Activated CD4-positive, alpha-beta T cell treated with anti-CD3 and anti-CD28 coated beads for 48 hours (primary cell): ENCODE measurements at places on chromosomes 5 and 9.
A peak's percentile ranks its signal among the peaks of the same experiment; 100 is the strongest.

DNA sequence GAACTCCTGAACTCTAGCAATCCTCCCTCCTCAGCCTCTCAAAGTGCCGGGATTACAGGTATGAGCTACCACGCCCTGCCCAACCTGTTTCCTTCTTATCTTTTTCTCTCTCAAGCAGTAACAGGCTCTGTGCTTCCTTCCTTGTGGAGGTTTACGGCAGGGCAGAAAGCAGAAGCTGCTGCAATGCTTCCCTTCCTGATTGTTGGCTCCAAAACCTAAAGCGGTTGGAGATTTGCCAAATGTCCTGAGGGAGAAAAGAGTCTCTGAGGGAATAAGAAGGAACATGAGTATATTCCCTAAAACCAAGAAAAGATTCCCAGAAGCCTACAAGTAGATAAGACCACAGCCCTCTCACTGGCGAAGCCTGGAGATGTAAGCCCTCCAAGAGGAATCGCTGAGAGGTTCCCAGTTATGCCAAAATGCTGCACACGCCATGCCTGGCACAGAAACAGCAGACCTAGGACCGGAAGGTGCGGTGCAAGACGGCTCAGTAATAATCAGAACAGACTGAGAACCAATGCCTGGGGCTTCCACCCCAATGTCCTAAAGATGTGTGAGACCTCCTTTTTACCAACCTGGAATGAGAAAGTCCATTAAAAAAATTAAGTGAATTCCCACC, 73.2 kb downstream of the APTX start:
- DNase-seq: no peak

DNA sequence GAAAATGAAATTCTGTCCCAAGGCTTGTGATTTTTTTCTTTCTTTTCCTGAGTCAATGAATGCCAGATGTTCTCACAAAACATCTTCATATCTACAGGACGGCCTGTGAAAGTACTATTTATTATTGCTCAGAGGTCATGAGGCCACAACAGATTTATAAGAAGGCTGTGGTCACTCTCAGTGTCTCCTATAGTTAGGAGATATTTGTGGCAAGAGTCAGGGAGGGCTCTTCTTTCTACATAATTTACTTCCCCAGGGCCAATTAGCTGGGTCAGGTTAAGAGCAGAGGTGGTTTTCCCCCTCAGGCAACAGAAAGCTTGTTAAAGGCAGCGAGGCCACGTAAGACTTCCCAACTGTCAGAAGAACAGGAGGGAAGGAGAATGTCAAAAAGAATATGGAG, 248.7 kb downstream of the SLIT3 start:
- DNase-seq: no peak

- DNase-seq: no peak
These were observed 123.7 kb downstream of the PSD2 start for GRCh38 chr5:139919308-139919707.

DNA sequence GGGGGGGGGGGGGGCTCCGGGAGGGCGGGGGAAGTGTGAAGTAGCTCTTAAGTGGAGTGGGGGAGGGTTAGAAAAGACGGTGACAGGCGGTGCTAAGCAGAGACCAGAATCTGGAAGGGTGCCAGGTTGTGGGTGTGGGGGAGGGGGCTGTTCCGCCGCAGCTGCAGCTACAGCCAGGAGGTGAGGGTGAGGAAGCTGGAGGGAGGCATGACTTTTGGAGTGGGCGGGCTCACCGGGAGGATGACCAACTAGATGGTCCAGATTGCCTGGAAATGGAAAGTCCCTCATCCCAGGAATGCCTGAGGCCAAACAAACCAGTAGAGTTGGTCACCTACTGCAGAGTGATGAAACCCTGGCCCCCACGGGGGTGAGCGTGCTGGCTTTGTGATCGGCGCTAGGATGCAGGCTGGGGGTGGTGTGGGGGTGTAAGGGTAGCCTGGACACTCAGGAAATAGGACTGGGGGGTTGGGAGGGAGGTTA, 158.1 kb upstream of the SHB start:
- DNase-seq: peak; percentile 76

GRCh38 chr9:83449166-83449565, 89.0 kb downstream of the FRMD3 start:
- DNase-seq: no peak

GRCh38 chr5:133050521-133050920, 1.3 kb upstream of the HSPA4 start:
- peak; percentile 14 for DNase-seq

DNA sequence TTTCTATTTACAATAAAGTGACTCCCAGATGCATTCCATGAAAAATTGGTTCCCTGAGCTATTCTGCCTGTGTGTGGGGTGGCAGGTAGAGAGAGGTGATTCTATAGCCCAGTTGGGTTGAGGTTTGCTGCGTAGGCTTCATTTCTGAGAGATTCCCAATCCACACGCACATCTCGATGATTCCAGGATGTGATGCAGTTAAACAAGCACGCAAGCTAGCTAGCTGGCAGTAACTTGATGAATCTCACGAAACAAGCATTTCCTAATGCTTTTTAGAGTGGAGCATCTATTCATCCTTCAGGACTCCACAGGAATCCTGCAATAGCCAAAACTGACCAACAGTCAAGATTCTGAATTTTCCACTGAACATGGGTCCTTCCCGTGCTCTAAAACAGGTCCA, 43.8 kb upstream of the CER1 start:
- DNase-seq: no peak

DNA sequence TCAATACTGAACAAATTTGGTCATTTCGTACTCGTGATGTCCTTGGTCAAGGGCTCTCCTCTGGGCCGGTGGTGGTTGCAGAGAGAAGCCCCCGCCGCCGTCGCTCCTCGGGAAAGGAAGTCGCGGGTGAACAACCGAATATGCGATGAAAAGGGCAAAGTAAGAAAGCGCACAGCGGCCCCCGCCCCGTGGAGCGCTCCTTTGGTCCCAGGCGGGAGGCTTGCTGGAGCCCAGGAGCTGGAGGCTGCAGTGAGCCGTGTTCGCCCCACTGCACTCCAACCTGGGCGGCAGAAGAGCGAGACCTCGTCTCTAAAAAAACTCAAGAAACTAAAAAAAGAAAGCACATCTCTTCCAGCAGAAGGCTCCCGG, 108.4 kb upstream of the LARP1 start:
- no peak for DNase-seq

DNA sequence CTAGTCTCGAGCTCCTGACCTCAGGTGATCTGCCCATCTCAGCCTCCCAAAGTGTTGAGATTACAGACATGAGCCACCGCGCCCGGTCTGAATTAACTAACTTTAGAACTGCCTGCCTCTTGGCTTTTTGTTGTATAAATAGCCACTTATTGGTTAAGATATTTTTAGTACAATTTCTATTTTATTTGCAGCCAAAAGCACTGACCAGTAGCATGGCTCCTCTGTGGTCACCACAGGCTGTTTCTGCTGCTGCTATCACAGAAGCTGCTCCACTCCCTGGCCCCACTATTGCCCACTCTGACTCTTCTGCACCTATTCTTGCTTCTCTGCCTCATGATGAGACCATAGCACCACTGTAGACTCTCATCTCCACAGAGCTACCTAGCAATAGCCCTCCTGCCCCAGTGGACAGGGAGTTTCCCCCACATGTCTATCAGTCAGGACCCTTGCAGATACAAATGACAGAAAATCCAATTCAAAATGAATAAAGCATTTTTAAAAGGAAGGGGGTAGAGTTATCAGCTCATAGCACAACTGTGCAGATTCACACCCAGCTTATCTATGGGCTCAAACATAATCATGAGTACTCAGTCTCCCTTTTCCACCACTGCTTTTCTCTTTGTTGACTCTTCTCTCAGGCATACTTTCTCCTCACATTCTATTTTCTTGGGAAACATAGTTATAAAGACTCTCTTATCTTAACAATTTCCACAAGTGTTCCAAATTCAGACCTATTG, 151.8 kb upstream of the EPB41L4A start:
- no peak for DNase-seq

GRCh38 chr9:95167998-95168397, 149.5 kb downstream of the FANCC start:
- DNase-seq: peak; percentile 78

GRCh38 chr9:133726401-133727276, 11.5 kb downstream of the SARDH start:
- DNase-seq: peak; percentile 74

DNA sequence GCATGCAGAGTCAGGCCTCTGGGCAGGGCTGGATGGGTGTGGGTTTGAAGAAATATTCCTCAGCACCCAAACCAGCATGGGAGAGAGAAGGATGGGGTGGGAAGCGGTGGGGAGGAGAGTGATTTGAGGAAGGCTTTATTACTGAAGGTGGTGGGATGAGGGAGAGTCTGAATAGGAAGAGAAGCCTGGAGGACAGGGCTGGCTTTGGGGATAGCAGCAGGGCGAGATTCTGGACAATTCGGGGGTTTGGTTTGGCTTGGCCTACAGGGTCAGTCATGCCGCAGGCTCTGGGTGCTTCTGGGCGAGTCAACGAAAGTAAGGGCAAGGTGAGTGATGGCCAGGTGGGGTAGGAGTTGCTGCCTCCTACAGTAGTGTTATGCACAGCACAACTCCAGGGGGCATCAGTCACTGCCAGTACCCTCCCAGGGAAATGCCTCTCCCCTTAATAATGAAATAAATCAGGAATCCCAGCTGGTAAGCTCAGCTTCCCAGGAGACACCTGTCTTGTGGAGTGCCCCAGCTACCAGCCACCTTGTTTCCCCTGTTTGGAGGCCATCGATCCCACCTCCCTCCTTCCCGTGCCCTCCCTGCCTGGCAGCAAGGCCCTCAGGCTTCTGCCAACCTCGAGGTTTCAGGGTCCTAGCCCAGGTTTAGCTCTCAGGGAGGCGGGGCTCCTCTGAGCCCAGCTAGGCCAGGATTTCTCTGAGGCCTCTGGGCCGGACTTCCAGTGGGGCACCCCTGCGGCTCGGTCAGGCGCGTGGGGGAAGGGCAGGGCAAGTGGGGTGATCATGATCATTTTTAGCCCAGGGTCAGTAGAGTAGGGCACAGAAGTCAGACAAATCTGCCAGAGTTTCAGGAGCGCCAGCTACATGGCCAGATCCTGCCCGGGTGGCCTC, 741 bp upstream of the NKX2-5 start:
- DNase-seq: no peak

DNA sequence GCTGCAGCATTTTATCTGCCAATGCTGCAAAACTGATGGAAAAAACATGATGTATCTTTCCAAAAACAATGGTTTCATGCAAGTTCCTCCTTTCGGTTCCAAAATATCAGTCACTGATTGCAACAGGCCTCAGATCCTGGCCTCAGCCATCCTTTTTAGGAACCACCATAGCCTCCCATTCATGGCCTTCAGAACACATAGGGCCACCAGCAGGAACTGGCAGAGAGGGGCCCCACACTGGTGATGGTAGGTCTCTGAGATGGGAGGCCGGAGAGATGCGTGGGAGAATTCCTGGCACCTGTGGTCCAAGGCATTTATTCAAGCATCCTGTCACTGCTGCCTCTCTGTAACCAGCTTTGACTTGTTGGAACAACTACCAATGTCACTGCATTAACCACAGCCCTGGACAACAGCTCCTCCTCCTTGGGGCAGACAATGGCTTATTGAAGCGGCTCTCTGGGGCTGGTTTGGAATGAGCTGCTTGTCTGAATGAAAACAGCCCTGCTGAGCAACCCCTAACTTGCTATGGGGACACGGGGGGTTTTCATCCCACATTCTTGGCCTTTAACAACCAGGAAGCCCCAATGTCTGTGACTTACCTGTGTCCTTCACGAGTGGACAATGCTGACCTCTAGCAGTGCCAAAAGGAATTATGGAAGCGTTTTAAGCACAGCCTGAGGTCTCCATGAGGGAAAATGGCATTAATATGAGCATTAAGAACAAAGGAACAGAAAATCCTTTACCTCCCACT, 108.1 kb downstream of the LHFPL2 start:
- DNase-seq: no peak

DNA sequence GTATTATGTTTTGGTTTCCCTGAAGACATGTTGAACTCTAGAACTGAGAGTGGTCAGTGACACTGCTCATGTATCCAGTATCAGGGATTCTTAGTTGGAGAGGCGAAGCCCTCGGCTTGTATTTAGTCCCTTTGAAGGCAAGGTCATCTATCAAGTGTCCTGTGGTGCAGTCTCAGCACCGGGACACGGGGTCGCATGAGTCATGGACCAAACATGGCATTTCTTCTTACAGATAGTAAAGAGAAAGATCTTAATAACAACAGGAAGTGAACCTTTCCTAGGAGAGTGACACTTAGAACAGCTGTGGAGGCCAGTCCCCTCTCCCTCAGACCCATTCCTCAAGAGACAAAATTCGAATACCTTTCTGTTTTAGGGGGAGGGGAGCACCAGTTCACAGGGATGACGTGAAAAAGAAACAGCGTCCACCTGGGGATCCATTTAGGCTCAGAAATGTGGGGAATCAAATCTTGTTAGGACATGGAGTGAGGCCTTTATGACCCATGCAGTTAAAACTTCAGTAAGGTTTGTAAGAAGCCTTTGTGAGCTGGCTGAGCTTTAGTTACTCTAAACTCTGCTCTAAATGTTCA, 86.5 kb downstream of the ADGRV1 start:
- no peak for DNase-seq

DNA sequence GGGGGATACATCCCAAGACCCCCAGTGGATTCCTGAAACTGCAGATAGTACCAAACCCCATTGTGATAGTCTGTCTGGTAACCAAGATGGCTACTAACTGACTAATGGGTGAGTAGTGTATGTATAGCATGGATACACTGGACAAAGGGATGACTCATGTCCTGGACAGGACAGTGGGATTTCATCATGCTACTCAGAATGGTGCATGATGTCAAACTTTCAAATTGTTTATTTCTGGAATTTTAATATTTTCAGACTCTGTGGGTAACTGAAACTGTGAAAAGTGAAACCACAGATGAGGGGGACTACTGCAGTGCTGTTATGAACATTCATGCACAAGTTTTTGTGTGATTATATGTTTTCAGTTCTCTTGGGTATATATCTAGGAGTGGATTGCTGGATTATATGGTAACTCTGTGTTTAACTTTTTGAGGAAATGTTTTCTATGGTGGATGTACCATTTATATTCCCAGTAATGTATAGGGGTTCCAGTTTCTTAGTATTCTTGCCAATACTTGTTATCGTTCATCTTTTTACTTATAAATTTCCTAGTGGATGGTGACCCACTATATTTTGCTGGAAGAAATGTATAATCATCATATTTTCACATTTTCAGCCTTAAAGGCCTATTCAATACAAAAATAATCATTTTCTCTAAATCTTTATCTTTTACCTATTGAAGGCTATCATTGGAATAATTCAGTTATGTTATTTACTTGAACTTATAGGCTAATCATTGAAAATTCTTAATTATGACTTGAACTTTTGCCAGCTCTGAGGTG, 140.9 kb downstream of the NR3C1 start:
- DNase-seq: no peak

- no peak for DNase-seq
These were observed 101.0 kb downstream of the ZNF608 start for GRCh38 chr5:124645396-124645795.

- DNase-seq: no peak
These were observed 159.2 kb upstream of the TUT7 start for GRCh38 chr9:86513429-86513828.

GRCh38 chr5:34703767-34704713, 47.9 kb downstream of the RAI14 start:
- DNase-seq: no peak

- no peak for DNase-seq
These were observed 187.4 kb downstream of the AGTPBP1 start for GRCh38 chr9:85554349-85554748.

- DNase-seq: peak; percentile 48
These were observed 9.5 kb downstream of the TOR4A start for GRCh38 chr9:137286975-137287383.
